Astrocyte of the cerebellum (primary cell): ENCODE measurements at places on chromosomes 16 and 17.

DNA sequence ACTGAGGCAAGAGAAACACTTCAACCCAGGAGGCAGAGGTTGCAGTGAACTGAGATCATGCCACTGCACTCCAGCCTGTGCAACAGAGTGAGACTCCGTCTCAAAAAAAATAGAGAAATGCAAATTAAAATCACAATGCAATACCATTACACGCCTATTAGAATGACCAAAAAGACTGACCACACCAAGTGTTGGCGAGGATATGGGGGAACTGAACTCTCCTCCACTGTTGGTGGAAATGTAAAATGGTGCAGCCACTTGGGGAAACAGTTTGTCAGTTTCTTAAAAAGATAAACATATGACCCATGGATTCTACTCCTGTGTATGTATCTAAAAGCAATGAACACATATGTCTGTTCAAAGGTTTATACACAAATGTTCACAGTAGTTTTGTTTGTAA, 204.8 kb downstream of the MRTFB start:
- no peak for DNase-seq

DNA sequence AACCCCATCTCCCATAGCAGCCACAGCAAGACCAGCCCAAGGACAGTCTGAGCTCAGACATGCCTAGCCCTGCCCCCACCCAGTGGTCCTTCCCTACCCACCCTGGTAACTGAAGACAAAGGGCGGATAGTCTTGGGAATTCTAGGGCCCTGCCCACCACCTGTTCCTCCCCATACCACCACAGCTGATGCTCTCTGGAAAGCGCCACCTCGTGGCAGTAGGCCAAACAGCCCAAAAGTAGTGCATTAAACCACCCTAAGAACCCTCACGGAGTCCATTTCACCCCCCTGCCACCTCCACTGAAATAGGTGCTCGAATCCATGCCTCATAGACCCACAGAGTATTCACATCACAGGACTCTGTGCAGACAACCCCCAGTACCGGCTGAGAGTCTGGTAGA, 1021.4 kb downstream of the CDH8 start:
- no peak for DNase-seq

- DNase-seq, result no peak
Measured at GRCh38 chr16:12893050-12893750, 8.2 kb upstream of the SHISA9 start.

- peak; percentile 93 for DNase-seq
Measured at GRCh38 chr16:79628501-79628975, 28.0 kb upstream of the MAF start.

DNA sequence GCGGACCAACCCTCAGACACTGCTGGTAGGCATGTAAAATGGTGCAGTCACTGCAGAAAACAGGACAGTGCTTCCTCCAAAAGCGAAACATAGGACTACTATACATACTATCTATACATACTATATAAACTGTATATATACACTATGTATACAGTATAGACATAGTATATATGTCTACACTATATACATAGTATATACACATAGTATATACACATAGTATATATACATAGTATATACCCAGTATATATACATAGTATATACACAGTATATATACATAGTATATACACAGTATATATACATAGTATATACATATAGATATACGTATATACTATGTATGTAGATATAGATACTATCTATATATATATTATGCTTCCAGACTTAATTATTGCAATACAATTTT, 6.4 kb upstream of the USP36 start:
- DNase-seq, result no peak

DNA sequence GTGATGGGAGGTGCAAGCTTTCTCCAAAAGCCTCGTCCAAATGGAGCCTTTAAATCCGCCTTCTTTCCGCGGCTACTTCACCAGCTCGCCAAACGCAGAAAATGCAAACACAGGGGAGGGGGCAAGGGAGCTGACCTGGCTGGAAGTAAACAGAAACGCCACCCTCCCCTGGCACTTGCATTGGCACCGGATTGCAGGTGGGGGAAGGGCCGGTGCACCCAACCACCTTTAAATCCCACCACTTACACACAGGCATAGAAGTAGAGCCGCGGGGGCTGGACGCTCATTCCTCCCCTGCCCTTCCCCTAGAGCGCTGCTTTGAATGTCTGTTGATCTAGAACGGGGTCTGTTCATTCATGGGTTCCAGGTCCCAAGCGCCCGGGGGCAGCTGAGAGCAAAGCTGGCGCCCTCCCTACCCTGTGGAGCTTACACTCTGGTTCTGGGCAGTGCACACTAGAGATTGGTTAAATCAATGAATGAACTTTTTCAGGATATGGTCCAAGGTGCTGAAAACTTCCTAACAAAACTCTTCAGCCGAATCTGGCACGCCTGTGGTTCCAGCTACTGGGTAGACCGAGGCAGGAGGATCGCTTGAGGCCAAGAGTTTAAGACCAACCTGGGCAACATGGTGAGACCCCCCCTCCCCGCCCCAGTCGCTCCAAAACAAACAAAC, 920 bp upstream of the ZCCHC14 start:
- DNase-seq, result no peak

DNA sequence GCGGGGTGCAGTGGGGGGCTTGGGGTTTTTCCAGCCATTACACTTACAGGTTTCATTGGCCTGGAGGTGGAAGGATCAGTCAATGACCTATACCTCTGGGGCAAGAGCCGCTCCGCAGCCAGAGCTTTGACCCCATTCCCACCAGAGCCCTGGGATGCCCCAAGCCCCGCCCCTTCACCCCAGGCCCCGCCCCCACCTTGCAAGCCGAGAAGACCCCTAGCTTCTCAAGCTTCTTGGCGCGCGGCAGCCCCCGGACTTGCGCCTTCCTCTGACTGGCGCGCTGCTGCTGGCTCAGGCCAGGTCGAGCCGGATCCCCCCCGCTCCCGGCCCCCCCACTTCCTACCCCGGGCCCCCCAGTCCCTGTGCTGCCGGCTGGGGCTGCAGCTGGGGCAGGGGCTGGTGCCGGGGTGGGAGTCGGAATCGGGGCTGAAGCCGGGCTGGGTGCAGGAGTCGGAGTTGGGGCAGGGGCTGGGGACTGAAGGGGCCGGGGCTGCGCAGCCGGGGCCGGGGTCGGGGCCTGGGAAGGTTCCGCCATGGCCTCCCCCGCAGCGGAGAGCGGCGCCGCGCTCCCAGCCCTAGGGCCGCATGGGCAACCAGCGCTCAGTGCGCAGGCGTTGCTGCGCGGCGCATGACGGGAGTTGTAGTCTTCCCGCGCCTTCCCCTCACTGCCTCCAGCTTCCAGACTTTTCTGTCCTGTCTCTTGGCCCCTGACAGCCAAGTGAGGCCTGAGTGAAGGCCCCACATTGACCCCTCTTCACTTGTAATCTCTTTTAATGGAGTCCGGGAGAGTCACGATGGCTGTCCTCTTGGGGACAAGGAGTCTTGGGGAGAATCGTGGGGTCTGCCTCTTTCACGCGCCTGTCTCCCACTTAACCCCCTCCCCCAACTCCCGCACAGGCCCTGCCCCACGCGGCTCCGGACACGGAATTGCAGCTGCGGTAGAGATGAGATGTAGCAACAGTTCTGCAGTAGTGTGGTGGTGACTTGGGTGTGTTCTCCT, at the start of gene KAT2A:
Gene KAT2A, minus strand, starts transcription at position 598 of the 1,000 bp plus-strand sequence. Its CDS starts 63 bp downstream, at position 535.
- no peak for DNase-seq

GRCh38 chr17:28457890-28458289, 15.6 kb upstream of the SLC13A2 start:
- no peak for DNase-seq

- no peak for DNase-seq
Measured at GRCh38 chr17:49003557-49004511, 6.6 kb downstream of the IGF2BP1 start.

GRCh38 chr16:75000481-75001081, 1.8 kb downstream of the ZNRF1 start:
- no peak for DNase-seq
